ENCODE measurements at places on chromosomes 7 and 10.
A peak's percentile ranks its signal among the peaks of the same experiment; 100 is the strongest.

GRCh38 chr10:63977329-63977923 lies 456.2 kb downstream of the REEP3 start:
- DNase-seq, result peak; percentile 63

- DNase-seq, result no peak
These were observed 1.7 kb upstream of the ZNF862 start for GRCh38 chr7:149836434-149836833.

- no peak for DNase-seq
These were observed 203.1 kb upstream of the PCLO start for GRCh38 chr7:83365746-83366145.

GRCh38 chr10:126270111-126270510 lies 118.2 kb downstream of the ADAM12 start:
- DNase-seq, result no peak

- no peak for DNase-seq
These were observed 75.8 kb downstream of the CCDC71L start for GRCh38 chr7:106584914-106585759.

- DNase-seq, result no peak
These were observed 23.4 kb downstream of the SLC26A3 start for GRCh38 chr7:107779647-107780099.

GRCh38 chr7:318476-318875 lies 28.5 kb downstream of the FOXL3 start:
- DNase-seq, result no peak

- no peak for DNase-seq
These were observed 36.8 kb downstream of the CCM2 start for GRCh38 chr7:45036796-45037195.

DNA sequence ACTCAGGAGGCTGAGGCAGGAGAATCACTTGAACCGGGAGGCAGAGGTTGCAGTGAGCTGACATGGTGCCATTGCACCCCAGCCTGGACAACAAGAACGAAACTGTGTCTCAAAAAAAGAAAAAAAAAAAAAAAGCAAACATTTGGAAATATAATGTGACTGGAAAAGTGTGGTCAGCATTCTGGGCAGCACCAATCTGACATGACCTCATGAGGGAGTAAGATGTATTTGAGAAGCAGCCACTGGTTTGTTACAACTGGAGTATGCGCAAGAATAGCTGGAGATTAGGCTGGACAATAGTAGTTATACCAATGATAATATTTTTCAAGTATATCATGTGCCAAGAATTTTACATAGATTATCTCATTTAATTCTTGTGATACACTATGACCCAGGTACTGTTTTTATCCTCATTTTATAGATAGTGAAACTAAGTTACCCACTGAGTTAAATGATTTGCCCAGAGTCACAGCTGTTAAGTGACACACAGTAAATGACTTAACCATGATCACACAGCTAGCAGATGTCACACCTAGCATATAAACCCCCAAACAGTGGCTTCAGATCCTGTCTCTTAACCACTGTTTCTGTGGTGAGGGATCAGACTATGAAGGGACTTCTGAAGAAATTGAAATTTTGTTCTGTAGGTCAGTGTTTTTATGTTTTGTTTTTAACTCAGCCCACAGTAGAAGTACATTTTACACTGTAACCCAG lies 11.1 kb downstream of the MCU start:
- peak; percentile 45 for DNase-seq

DNA sequence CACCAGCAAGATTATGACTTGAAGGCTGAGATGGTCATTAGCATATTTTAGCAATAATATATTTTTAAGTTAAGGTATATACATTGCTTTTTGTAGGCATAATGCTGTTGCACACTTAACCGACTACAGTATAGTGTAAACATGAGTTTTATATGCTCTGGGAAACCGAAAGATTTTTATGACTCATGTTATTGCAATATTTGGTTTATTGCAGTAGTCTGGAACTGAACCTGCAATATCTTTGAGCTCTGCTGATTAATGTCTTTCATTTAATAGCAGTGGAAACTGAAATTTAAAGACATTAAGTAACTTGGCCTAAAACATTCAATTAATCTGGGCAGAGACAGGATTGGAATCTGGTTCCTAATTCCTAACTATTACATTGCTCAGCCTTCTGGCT lies 266.7 kb upstream of the PLXDC2 start:
- peak; percentile 10 for DNase-seq

DNA sequence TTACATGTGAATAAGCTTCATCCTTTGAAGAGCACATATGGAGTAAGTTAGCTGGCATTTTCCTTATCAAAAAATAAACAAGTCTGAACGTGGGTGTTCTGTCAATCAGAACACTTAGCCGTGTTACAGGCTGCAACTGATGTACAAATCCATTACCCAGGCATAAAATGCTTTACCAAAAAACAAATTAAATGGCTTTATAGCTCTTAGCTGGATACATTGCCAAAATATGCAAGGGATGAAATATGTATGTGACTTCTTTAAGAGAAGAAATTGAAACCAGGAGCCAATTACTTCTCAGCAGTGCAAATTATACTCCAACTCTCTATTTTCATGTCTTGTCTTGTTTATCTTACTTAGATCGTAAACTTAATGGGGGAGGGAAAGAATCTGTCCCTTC lies 214.8 kb downstream of the DGKB start:
- no peak for DNase-seq

DNA sequence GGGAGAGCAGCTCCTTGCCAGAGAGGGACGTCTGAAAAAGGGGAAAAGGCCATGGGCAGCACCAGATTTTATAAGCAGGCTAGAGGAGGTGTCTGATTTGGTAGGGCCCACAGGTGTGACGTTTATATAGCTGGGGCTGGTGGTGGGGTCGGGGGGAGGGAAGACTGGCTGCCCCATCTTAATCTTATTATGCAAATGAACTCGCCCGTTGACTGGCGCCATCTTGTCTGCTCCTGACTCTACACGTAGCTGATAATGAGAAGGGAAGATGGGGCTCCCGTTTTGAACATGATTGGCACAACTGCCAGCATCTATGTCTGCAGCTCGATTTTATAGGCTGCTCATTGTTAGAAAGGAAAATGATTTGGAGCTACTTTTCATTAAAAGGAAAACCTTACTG lies 28.6 kb upstream of the CADPS2 start:
- DNase-seq, result no peak

GRCh38 chr7:145916776-145917175 lies 199.8 kb upstream of the CNTNAP2 start:
- no peak for DNase-seq

DNA sequence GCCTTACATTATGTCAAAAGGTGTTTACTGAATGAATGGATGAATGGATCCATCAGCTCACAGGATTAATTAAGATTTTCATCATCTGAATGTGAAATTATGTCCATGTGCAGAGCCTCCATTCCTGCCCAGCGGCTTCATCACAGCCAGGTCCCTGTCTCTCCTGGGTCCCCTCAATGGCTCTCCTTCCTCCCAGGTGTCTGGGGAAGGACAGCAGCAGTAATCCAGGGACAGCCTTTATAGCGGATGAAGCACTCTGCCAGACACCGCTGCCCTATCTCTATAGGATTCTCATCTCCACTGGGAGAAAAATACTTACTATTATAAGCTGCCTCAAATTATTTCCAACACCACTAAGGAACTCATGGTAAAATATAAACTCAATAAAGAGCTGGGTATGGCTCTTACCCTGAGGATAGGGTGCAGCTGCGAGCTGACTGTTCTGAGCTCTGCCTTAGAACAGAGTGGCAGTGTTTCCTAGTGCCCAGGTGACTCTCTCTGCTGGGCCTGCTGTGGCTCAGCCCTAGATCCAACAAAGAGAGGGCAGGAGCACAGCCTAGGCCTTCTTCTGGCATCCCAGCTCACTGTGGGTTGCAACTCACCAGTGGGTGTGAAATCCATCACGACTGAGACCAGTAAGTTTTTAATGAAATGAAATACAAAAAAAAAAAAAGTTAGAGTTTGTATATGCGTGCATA lies 38.3 kb downstream of the GPRIN2 start:
- no peak for DNase-seq

- no peak for DNase-seq
These were observed 101.6 kb downstream of the DYNC2I1 start for GRCh38 chr7:158957921-158958491.

- no peak for DNase-seq
These were observed 61.6 kb downstream of the GOLGA7B start for GRCh38 chr10:97911217-97911616.

- DNase-seq, result no peak
These were observed 168.3 kb downstream of the SNX13 start for GRCh38 chr7:17771901-17772408.

GRCh38 chr7:141287936-141288335 lies 214.1 kb downstream of the TMEM178B start:
- no peak for DNase-seq

DNA sequence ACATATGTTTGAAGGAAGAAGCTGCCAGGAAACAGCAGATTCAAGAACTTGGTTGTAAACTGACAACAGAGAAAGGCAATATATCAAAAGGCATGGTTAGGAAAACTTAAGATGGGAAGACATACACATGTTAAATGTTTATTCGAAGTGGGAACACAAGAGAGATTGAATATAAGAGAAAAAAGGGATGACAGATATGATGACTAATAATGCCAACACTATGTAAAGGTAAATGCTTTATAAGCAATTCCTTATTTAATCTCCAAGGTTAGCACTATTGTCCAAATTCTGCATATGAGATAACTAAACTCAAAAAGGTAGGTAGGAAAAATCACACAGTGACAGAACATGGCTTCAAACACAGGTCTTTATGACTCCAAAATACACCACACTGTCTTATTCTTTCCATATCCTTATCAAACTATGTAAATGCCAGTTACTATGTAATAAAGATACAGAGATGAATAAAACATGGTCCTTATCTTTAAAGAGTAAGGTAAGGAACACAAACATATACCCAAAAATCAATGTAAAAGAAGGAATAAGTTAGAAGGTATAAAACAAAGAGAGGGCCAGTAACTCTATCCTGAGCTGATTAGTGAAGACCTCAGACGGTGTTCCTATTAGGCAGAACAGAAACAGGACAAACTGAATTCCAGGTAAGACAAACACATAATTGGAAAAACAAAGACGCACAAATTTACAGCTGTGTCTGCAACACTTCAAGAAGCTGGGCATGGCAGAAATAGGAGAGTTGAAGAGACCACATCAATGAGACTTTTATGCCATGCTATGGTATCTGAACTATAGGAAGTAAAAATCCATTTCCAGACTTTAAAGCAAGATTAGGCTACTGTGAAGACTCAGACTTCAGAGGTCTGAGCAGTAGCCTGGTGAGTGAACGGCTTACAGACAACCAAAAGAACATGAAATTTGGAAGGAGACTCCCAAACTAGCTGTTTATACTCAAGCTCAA lies 56.1 kb downstream of the ABI1 start:
- DNase-seq, result no peak

DNA sequence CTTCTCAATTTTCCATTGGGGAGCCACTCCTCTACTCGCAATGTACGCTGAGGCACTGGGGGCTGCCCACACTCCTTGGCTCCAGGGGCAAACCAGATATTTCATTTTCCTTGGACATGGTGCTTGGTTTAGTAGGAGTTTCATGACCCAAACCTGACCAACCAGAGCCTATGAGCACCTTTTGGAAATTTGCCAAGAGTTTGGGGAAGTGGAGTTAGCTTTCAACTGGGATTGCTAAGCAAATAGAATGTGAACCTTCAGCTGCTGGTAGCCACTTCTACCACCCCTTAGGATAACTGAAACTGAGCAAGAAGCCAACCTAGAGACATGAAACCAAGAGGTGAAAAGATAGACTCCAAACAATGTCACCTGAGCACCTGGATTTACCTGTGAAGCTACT lies 74.9 kb upstream of the COL13A1 start:
- no peak for DNase-seq
